ENCODE measurements at places on chromosomes 2 and 18.

DNA sequence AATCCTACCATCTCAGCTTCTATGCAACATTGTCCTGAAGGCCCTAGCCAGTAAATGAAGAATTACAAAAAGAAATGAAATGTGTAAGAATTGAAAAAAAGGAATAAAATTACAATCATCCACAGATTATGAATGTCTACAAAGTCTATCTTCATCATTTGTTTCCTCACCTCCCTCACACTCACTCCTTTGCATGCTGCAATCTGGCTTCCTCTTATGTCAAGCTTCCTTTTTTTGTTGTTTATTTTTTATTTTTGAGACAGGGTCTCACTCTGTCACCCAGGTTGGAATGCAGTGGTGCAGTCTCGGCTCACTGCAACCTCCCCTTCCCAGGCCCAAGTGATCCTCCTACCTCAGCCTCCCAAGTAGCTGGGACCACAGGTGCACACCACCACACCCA lies 129.0 kb downstream of the CABYR start:
- no peak for DNase-seq

GRCh38 chr2:134120406-134120732 lies 133.5 kb upstream of the MGAT5 start:
- no peak for DNase-seq

DNA sequence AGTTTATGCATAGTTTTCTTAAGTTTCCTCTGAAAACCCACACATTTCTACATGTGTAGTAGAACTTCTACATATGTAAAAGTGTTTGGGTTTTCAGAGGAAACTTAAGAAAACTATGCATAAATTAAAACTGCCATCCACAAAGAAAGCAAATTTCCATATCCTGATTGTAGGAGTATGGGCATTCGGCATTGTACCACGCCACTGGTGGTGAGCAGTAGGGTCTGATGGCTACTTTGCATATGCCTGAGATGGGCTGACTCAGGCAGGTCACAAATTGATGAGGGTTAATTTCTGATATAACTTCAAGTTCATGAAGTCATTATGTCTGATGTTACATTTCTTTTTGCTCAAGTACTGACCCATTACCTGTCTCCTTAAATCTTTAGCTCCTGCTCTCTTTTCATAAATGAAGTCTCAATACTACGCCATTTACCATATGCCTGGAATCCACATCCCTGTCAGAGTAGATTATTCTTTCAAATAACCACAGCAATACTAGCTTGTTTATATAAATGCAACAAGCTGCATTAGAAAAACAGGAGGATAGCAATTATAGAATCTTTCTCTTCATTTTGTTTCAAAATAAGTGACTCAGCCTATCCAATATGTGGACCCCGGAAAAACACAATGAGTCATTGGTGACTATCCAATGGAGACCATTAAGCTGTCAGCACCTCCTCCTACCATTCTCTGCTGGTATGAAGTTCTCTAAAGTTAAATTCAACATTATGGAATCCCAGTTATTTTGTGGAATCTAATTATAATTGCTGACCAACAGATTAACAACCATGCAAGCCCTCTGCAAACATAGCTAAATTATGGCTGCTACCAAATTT lies 355.2 kb upstream of the UBE2E3 start:
- no peak for DNase-seq

GRCh38 chr18:3886575-3887322 lies 436.8 kb downstream of the TGIF1 start:
- no peak for DNase-seq

DNA sequence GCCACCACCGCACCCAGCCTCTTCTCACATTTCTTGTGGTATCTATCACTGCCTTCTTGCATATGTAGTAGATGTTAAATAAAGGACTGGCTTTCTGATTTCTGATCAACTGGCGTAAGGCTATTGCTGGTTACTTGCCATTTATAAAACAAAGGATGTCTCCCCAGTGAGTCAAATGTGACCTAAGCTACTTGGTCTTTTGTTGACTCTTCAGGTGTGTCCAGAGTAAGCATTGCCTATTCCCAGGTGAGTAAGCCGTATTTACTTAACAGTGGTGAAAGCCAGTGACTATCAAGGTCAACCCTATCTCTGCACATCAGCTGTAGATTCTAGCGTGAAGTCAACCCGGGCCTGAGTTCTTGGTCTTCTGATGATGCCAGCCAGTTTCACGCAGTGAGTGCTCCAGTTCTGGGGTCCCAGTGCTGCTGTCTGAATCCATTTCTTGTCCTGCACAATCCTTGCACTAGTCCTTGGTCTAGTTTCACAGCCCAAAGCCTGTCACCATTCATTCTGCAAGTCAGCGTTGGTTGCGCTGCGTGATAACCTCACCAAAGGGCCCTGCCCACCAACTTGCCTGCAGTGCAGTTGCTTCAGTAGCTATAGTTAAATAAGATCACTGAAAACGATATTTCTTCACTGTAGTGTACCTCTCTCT lies 120.2 kb downstream of the GBX2 start:
- DNase-seq, result no peak

DNA sequence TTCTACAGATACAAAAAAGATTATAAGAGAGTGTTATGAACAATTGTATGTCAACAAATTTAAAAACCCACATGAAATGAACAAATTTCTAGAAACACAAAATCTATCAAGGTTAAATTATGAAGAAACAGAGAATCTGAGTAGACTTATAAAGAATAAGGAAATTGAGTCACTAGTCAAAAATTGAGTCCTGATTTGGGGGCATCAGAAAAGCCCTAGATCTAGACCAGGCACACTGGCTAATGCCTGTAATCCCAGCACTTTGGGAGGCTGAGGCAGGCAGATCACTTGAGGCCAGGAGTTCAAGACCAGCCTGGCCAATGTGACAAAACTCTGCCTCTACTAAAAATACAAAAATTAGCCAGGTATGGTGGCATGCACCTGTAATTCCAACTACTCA lies 15.3 kb upstream of the SPR start:
- DNase-seq, result no peak

DNA sequence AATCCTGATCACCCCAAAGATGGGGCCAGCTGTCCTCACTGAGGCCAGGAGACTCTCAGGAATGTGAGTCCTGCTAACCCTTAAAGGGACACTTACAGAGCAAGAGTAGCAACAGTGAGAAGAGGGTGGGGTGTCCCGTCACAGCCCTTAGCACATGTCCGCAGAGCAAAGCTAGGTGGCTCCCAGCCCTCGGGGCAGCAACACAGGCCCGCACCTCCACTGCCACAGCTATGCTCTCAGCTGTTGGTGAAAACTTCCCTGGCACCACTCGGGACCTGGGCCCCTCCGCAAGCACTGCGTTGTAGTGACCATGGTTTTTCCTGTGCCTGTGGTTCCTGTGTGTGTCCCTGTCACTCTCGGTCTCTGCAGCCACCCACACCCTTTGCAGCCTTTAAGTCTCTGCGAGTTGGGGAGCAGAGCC lies 76.4 kb upstream of the UXS1 start:
- DNase-seq, result no peak

GRCh38 chr2:74128206-74128605 lies 19.5 kb downstream of the BOLA3 start:
- DNase-seq, result no peak

DNA sequence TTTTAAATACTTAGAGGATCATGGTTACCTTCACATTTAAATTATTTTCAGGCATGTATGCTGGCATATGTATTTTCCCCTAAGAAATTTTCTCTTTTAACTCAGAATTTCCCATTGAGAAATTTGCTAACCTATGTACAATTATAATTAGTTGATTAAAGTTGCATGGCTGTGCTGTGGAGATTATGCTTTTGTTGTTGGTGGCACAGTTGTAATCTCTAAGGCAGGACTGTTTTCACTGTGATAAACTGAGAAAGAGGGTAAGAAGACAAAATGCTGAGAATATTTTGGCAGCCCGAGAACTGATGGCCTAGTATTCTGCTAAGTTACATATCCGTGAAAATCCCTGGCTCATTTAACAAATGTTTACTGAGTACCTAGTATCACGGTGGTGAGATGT lies 1.4 kb downstream of the VRK2 start:
- DNase-seq, result no peak

DNA sequence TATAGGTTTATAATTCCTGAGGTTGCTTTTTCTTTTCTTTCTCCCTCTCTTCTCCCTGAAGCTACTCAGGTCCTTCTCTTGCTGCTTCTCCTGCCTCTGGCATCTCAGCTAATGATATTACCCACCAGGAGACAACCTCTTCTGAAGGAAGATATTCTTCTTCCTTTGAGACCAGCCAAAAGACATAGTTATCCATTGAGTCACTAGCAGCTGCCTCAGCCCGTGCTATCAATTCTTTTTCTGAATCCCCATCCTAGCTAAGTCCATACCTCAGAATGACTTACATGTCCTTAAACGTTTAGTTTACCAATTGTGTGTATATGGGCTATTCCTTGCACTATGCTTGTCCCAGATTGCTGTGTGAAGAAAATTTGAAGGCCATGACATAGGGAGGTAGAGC lies 25.0 kb upstream of the RNF103 start:
- DNase-seq, result no peak

- DNase-seq, result no peak
Measured at GRCh38 chr18:66616523-66616983, 12.7 kb upstream of the CDH19 start.

DNA sequence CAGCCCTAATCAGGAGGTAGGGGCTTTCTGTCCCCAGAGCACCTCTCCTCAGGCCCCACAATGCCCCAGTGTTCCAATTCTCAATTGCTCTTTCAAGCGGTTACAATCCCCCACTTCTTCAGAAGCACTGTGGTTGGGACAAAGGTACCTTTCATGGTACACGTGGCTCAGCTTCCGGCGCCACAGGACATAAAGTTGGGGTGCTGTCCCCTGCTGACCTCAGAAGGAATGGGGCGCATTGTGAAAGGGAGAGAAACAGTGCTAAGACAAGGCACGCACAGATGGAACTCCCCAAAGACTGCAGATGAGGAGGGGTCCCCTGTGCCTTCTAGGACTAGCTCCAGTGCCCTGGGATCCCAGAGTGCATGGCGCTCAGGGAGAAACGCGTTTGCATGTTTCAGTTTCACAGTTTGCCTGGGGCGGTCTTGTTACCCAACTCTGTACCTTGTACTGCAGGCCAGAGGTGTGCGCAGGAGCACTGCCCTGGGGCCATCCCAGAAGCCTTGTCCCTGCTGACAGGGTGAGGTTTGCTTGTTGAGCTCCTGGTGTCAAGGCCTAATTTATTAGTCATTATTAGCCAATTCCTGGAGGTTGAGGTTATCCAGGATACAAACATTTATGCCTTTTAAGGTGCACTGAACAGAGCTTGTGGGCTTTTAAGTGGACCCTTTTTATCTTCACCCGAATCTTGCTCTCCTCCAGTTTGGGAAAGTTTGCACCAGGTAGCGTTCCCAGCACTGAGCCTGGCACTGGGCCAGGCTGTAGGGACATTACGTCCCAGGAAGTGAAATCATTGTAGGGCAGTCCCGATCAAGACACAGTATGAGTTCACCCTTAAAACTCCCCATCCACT lies 7.6 kb downstream of the CNDP1 start:
- no peak for DNase-seq
